ENCODE measurements at places on chromosomes 6 and 20.

DNA sequence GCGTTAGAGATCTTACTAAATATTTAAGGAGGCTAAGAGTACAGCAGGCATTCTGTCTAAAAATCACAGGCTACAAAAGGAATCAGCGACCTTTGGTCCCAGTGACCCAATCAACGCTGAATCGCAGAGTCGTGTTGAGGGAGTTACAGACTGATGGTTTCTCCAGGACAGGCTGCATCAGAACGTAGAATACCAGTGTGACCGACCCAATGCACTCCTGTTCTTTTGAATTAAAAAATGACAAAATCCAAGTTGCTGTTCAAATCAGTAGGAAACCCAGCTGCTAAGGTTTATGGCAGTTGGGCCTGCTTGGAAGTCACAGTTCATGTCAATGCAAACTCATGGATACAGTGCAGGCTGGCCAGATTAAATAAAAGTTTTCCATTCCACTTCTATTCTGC, 155.8 kb upstream of the AFDN start:
- DNase-seq = no peak

DNA sequence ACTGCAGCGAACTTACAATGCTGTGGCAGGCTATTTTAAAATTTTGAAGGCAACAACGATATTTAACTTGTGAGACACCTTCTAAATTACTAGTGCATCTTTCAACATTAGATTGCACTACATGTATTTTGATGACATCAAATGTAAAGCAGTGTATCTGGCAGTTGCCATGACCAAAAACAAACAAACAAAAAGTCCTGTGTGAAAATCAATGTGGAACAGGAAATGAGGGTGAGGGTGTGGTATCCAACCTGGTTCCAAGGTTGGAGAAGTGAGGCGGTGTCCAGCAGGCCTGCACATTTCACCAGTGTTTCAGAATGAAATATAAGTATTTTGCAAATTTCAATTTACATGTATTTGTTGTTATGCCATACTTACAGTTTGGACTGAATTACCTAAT, 112.0 kb downstream of the LAMP5 start:
- DNase-seq = no peak

DNA sequence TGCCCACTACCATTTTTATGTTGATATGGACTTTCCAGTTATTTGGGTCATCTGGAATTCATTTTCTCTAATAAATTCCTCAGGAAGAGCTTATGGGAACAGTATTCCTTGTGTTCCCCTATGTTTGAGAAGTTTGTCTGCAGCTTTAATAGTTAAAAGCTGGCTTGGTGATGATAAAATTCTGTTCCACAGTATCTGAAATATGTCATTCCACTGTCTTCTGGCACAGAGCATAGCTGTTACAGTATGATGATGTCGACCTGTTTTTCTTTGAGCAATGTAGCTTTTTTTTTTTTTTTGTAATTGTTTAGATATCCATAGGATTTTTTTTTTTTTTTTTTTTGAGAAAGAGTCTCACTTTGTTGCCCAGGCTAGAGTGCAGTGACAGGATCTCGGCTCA, 43.2 kb downstream of the NCOA3 start:
- DNase-seq = no peak

DNA sequence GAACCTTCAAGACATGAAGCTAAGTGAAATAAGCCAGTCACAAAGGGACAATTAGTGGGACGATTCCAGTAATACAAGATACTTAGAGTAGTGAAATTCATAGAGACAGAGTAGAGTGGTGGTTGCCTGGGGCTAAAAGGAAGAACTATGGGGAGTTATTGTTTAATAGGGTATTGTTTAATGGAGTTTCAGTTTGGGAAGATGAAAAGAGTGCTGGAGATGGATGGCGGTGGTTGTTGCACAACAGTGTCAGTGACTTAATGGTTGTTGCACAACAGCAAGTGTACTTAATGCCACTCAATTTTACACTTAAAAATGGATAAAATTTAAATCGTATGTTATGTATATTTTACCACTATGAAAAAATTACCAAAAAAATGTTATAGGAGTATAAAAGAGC, 209.7 kb upstream of the TENT5A start:
- DNase-seq = no peak

GRCh38 chr20:955111-955510, 39.0 kb upstream of the ANGPT4 start:
- no peak for DNase-seq

DNA sequence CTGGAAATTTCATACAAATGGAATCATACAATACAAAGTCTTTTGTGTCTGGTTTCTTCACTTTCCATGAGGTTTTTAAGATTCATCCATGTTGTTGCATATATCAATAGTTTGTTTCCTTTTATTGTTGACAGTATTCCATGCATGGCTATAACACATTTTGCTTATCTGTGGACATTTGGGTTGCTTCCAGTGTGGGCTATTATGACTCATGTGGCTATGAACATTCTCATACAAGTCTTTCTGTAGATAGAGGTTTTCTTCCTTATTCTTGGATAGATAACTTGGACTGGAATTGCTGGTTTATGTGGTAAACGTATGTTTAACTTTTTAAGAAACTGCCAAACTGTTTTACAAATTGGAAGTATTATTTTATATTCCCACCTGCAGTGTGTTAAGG, 30.0 kb upstream of the KIF6 start:
- no peak for DNase-seq

GRCh38 chr20:62537649-62538292, 62.0 kb upstream of the GATA5 start:
- no peak for DNase-seq

- DNase-seq = no peak
Observed at GRCh38 chr20:14649662-14650061, 312.2 kb upstream of the FLRT3 start.

DNA sequence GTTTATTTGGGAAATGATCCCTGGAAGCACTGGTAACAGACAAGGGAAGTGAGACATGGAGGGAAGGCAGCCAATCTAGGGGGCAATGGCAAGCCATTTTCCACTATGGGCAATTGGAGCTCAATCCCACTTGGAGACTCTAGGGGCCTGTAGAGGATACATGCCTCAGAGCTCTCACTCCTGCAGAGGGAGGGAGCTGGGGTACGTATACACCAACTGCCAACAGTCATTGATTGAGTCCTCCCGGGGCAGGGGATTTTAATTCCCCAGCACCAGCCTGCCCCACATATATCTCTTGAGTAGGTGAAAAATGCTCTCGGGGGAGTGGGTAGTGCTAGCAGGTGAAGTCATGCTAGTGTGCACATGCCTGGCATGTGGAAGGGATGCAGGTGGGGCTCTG, 78.9 kb upstream of the KCNK16 start:
- DNase-seq = no peak

DNA sequence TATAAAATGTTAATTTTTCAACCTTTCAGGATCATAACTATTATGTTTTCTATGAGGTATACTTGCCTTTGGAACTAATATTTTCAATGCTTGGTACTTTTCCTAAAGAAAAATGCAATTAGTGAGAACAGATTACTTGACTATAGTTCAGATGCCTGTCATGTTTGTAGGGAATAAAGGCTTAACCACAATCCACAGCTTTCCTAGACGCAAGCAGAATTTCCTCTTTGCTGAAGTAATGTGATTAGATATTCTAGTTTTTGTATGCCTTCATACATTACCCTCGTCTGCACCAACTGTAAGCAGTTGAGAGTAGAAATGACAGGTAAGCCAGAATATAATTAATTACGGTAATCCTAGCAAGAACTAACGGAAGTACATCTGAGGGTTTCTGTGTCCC, 581.4 kb upstream of the MMS22L start:
- no peak for DNase-seq

- no peak for DNase-seq
Observed at GRCh38 chr6:71383901-71384489, 95.4 kb downstream of the OGFRL1 start.

- no peak for DNase-seq
Observed at GRCh38 chr6:7042056-7042653, 65.6 kb upstream of the RREB1 start.

DNA sequence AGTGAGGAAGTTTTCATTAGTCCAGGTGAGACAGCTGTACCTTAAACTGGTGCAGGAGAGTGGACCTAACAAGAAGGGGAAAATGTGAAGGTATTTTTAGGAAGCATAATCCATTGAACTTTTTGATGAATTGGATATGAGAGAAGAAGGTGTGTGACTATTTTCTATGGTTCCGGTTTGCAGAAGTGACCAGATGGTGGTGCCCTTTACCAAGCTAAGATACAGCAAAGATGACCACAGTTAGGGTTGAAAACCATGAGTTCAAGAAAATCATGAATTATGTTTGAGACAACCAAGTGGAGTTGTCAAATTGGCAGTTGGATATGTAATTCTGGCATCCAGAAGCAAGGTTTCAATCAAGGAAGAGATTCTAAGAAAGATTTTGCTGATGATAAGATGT, 61.9 kb upstream of the NRSN1 start:
- DNase-seq = no peak

DNA sequence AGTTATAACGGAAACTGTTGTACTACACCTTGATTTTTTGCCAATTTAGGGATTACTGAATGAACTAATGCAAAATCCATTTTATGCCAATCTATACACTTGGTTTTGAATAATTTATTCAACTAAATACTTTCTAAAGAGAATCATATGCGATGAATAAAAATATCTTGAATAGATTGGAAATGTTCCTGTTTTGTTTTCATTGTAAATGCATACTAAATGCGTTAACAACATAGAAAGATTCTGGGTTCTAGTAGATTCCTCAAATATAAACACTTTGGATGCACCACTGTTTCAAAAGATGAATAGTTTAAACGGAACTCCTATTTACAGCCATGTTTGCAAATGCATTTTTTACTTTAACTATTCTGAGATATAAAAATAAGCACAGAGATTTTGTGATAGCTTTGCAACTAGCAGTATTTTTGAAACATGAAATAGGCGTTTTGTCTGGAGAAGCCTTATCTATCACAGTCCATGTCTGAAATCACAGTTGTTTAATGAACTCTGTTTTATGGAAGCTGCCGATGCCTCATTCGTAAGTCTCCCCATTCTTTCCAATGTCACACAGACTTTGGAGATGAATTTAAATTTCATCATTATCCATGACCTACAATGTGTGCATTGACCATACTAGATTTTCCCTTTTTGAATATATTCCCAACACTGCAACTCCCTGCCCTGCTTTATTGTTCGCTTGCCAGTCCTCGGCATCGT, 277.7 kb upstream of the QKI start:
- no peak for DNase-seq

DNA sequence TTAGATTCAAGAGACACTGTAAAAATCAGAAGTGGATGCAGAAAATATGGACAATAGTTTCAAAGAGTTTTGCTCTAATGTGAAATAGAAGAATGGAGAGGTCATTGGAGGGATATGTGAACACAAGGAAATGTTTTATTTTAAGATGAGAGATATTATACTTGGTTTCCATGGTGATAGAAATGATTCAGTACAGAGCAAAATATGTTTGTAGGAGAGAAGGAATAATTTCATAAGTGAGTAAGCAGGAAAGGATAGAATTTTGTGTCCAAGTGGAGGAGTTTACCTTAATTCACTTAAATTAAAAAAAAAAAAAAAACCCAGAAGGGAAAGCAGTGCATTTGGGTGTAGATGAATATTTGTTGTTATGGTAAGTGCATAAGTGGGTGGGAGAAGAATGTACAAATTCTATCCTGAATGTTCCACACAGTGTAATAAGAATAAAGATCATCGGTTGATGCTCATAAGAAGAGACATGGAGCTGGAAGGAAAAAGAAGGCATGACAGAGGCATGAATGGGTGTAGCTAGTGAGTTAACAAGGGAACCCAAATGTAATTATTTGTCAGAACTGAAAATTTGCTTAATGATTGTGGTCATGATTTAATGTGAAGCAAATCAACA, 688.9 kb upstream of the GJE1 start:
- no peak for DNase-seq

- DNase-seq = no peak
Observed at GRCh38 chr6:12068899-12069557, 56.9 kb downstream of the HIVEP1 start.

- no peak for DNase-seq
Observed at GRCh38 chr6:165178056-165178455, 131.3 kb downstream of the C6orf118 start.

- DNase-seq = no peak
Observed at GRCh38 chr20:25120920-25121319, 39.0 kb upstream of the VSX1 start.

GRCh38 chr6:112802144-112802543, 455.0 kb downstream of the RFPL4B start:
- DNase-seq = no peak

- no peak for DNase-seq
Observed at GRCh38 chr6:22612236-22612635, 42.9 kb downstream of the HDGFL1 start.

DNA sequence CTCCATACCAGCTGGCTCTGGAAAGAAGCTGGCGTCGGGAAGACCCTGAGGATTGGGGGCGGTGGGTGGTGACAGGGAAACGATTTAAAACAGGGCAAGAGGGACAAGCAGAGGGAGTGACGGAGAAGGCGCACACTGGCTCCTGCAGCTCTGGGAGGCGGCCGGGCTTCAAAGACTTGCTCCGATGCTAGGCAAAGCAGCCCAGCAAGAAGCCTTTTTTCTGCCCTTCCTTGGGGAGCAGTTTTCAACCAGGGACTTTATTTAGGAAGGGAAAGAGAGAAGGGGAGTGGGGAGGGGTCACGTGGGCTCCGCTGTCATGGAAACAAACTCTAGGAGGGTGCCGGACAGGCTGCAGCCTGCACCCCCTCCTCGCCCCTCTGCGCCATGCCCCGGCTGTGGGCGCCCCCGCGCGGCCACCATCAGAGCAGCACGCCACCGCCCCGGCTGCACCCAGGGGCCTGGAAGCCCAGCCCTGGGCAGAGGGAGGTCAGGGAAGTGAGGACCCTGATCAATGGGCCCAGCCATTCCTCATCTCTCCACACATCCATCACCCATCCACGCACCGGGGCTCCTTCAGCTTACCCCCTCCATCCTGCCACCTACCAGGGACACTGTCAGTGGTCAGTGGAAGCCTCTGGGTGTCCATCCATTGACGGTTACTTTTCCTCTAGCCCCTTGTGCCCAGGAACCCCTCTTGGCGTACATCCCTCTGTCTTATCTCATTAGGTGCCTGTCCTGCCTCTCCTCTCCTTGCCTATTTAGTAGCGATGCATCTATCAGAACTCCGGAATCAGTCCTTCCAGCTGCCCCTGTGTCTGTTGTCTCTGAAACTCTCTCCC, 66.6 kb upstream of the CCDC167 start:
- DNase-seq = peak; percentile 27

DNA sequence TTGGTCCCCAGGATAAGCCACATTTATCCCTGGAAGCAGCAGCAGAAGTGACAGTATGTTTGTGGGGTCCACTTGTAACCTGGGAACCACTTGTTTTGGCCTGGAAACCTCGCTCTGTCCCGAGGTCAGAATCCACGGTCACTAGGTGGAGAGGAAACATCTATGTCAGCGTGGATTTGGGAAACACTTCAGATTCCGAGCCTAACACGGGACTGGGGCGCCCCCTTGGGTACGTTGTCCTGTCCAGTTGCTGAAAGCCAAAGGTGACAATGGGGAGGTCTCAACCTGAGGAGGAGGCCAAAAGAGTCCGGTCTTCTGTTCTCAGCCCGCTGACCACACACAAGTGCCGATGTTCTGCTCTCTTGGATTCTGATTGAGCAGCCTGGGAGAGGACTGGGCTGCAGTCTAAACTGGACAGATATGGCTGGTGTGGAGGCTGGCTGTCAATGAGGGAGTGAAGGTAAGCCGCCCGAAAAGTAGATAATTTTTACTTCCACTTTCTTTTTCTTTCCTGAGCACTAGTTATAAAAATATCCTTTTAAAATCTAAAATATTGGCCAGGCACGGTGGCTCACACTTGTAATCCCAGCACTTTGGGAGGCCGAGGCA, 4.9 kb upstream of the ZFP57 start:
- no peak for DNase-seq

Measured in NCI-H2081 treated with DMSO at 0.1 percent for 48 hours (cell line).